ENCODE measurements at places on chromosomes 1 and 21.
A peak's percentile ranks its signal among the peaks of the same experiment; 100 is the strongest.

- no peak for DNase-seq
These were observed 3.6 kb downstream of the MR1 start for GRCh38 chr1:181037386-181037785.

- DNase-seq: no peak
These were observed 43.6 kb upstream of the SYNC start for GRCh38 chr1:32746130-32746529.

- DNase-seq: no peak
These were observed 35.2 kb upstream of the ABCA4 start for GRCh38 chr1:94156096-94156625.

- DNase-seq: peak; percentile 43
These were observed 399.0 kb downstream of the KCNT2 start for GRCh38 chr1:196209265-196209664.

- DNase-seq: no peak
These were observed 9.6 kb upstream of the GUCA2A start for GRCh38 chr1:42173961-42174735.

DNA sequence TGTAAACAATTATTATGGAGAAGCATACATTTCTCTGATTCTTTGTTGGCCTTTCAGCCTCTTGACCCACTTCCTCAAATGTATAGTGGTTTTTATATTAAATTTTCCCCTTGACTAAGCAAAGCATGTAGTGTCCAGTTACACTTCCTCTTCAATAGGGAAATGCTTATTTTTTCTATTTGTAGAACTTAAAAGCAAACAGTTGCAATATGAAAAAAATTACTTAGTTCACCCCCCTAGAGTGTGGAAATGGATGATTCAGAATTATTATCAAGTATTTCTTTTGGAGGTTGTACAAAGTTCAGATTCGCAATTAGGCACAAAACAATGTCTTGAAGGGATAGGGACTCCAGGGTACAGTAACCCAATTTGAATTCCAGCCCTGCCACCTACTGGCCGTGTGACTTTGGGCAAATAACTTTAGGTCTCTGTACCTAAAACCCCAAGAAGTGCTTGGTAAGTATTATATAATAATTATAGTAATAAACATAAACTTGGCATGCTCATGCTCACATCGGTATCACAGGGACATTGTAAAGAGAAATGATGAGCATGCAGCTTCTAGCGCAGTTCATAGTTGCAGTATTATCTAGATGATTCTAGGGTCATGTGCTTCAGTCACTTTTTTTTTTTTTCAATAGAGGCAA, 28.6 kb upstream of the IFNGR2 start:
- DNase-seq: peak; percentile 36

GRCh38 chr1:89978755-89979154, 16.2 kb upstream of the ZNF326 start:
- no peak for DNase-seq

GRCh38 chr1:15538771-15539170, 12.1 kb downstream of the DNAJC16 start:
- DNase-seq: no peak

DNA sequence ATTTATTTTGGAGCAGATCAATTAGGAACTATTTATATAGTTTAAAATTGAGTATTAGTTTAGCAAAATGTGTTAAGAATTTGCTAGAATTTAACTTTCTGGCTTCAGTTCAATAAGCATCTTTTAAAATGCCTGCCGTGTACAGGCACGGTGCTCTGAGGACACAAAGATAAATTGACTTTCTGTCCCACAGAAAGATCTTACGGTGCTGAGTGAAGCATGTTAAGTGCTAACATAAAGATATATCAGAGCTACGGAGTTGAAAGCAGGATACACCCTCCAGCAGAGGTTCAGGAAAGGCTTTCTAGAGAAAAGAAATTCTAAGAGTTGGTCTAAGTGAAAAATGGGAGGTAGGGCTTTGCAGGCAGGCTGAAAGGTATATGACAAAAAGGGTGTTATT, 305.4 kb downstream of the GRIK1 start:
- no peak for DNase-seq

- DNase-seq: no peak
These were observed 430.2 kb downstream of the OMA1 start for GRCh38 chr1:58116284-58116683.

DNA sequence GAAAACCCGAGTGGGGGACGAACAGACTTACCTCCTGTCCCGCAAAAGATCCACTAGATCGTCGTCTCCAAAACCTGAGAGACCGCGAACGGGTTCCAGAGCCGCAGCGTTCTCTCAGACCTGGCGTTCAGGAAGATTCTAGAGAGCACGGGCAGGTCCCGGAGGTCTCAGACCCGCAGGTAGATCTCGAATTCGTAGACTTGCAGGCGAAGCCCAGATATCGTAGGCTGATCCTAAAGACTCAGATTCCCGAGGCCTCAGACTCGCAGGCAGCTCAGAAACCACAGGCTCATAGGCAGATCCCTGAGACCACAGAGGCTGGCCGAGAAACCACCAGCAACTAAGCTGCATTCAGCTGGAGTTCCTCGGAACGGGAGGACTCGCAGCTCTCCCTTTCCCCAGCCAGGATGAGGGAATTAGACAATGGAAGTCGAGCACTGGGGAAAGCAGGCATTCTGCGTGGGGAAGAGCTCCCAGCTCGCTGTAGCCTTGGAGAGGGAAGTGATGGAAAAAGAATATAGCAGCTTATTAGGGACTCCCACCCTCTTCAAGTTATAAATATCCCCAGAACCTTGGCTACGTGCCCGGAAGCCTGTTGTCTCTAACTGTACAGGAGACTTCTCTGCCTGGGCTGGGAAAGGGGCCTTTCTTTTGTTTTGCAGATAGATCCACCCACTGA, at the start of gene ZNF436:
Gene ZNF436, minus strand, starts transcription at position 502 of the 679 bp plus-strand sequence. CDS start 1,831 bp downstream, outside the sequence.
- DNase-seq: peak; percentile 95

DNA sequence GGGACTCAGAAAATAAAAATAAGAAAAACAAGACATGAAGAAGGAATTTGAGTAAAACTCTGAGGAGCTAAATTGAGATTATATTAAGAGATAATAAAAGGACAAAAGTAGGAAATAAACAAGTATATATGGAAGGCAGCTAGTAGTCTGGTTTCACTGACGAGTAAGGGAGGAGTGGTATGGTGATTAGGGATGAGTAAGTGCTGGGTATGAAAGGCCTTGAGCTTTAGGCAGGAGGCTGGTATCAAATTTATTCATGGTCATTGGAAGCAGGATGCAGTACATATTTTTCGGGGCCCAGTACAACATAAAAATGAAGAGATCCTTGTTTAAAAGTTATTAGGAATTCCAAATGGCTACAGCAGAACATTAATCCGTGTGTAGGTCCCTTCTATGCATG, 789.7 kb upstream of the PRMT6 start:
- DNase-seq: no peak

GRCh38 chr1:199167460-199167859, 528.6 kb downstream of the PTPRC start:
- DNase-seq: no peak

DNA sequence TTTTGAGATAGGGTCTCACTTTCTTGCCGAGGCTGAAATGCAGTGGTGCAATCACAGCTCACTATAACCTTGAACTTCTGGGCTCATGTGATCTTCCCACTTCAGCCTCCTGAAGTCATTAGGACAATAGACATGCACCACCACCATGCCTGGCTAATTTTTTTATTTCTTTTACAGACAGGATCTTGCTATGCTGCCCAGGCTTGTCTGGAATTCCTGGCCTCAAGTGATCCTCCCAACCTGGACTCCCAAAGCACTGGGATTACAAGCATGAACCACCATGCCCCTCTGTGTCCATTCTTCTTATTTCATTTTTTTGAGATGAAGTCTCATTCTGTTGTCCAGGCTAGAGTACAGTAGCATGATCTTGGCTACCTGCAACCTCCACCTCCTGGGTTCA, 12.0 kb upstream of the KLHL20 start:
- no peak for DNase-seq

GRCh38 chr1:119371815-119372214, 3.2 kb downstream of the HAO2 start:
- DNase-seq: no peak

DNA sequence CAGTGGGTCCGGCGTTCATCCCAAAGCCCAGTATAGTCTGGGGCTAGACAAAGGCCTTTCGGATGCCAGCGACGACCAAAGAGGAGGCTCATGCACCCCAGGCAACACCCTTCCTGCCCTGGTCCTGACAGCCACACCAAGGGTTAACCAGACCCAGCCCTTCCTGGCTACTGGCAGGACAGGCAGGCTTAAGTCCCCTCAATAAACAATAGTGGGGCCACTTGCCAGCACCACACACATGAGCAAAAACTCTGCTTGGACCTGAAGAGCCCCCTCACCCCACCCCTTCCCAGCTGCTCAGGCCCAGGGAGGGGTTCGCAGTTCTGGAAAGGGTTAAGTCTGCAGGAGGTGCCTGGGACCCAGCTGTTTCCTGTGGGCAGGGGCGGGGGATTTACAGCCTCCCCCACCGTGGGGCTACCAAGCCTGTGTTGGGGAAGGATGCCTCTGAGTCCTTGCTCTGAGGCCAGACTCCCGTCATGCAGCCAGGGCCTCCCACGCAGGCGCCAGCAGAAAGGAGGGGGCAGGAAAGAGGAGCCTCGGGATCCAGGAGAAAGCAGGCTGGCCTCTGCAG, 18.2 kb downstream of the PHLDA3 start:
- peak; percentile 91 for DNase-seq
